ENCODE measurements at places on chromosomes 7 and 10.
A peak's percentile ranks its signal among the peaks of the same experiment; 100 is the strongest.

DNA sequence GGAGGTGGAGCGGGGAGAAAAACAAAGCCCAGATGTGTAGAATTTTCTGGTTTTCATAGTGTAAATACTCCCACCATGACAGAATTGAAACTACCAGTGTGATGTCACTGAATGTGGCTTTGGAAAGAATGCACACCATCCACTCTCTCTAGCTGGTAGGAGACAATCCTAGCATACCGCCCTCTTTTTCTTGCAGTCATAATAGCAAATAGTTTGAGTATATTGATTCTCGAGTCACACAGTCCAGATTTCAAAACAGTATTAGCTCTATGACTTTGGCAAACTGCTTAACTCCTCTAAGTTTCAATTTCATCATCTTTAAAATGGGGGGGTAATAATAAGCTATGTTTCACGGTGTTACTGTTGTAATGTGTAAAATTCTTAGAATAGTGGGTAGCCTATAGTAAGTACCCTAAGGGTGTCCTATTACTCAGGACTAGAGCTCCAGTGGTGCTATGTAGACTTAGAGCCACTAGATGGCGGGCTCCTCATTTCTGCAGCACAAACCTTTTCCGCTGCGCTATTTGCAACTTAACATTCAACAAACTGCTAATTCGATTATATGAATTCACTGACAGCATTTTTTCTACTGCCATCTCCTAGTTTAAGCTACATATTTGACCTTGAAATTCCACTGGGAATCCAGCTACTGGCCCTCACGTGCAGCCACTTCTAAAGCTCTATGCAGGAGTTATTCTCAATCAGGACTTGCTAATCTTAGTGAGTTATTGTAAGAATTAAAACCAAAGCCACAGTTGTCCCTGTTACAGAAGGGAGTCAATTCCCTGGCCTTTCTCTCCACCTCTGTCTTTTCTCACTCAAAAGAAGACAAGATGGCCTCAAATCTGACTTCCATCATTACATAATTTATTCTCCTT, 18.7 kb downstream of the TAS2R40 start:
- DNase-seq = peak; percentile 69

- no peak for DNase-seq
Measured at GRCh38 chr10:74334221-74334620, 183.2 kb downstream of the ADK start.

- no peak for DNase-seq
Measured at GRCh38 chr7:111357691-111358090, 204.6 kb downstream of the IMMP2L start.

GRCh38 chr10:1573981-1574380, 163.3 kb downstream of the ADARB2 start:
- DNase-seq = no peak

- DNase-seq = no peak
Measured at GRCh38 chr10:28266449-28267224, 36.2 kb downstream of the MPP7 start.

DNA sequence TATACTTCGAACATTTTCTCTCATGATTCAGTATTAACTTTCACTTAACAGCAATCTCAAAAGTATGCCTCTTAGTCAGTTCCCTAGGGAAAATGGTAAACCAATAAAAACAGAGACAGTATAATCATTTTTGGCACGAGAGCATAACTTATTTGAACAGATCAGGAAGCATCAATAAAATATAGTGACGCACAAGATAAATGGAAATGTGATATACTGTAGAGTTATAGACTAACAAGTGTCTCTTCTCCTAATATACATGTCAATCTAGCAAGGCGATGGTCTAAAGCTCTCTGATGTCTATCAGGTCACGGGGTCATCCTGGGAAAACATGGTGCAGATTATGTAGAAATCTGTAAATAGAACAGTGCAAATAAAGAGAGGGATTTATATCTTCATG, 131.6 kb downstream of the HGF start:
- no peak for DNase-seq

DNA sequence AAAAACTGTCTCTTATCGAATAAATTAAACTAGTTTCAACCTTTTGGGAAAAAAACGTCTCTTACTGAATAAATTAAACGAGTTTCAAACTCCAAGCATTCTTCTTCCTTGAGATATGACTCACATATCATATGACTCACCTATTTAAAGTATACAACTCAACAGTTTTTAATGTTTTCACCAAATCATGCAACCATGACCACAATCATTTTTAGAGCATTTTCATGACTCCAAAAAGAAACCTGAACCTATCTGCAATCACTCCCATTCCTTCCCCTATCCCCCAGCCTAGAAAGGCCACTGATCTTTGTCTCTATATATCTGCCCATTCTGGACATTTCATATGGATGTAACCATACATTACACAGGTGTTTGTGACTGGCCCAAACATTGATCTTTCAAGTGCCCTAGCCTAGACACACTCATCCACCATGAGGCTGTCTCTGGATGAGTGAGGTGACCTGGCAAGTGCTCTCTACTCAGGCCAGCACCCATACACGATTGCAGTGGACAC, 115.3 kb downstream of the PIP4K2A start:
- no peak for DNase-seq

DNA sequence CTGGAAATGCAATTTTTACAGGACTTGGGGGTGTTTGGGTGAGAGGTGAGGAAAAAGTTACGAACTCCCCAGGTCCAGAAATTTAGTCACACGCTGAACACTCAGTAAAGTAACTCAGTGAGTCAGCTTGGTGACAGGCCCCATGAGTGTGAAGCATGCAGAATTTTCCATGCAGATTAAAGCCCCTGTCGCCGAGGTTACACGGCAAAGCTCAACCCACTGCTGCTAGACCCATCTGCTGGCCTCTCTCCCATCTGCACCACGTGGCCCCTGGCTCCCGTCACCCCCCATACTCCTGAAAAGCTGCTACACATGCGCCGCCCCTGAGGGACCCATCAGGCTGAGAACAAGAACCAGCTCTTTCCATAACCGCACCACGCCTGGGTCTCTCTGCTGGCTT, 7.0 kb upstream of the MMP21 start:
- no peak for DNase-seq

GRCh38 chr7:24384362-24385030, 100.5 kb downstream of the NPY start:
- no peak for DNase-seq

DNA sequence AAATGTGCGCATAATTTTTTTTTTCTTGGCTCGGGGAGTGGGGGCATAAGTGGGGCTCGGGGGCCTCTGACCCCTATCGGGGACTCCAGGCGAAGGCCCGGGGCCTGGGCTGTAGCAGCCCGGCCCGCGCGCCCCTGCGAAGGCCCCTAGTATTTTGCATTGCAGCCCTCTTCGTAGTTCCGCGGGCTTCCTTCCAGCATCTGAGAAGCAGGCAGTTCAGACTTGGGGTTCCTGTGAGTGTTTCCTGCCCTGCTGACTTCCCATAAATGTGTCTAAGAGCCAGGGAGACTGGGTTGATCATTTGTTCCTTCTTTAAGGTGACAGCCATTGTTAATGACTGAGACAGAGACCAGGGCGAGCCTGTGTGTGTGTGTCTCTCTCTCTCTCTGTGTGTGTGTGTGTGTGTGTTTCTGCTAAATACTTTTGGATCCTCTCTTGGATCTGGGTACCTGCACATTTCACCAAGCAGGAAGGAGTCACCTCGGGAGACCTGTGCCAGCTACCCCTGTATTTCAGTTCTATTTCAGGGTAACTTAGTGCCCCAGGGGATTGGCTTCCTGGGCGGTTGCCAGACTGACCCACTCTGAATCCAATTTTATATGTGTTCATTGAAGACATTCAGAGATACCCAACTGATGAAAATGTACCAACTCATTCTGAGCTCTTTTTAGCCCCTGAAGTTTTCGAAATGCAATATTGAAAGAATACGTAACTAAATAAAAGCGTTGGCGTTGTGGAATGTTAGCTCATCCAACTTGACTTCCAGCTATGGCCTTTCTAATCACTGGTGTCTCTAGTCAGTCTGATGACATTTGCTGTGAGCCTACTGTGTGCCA, 805 bp downstream of the MSRB2 start:
- DNase-seq = no peak

DNA sequence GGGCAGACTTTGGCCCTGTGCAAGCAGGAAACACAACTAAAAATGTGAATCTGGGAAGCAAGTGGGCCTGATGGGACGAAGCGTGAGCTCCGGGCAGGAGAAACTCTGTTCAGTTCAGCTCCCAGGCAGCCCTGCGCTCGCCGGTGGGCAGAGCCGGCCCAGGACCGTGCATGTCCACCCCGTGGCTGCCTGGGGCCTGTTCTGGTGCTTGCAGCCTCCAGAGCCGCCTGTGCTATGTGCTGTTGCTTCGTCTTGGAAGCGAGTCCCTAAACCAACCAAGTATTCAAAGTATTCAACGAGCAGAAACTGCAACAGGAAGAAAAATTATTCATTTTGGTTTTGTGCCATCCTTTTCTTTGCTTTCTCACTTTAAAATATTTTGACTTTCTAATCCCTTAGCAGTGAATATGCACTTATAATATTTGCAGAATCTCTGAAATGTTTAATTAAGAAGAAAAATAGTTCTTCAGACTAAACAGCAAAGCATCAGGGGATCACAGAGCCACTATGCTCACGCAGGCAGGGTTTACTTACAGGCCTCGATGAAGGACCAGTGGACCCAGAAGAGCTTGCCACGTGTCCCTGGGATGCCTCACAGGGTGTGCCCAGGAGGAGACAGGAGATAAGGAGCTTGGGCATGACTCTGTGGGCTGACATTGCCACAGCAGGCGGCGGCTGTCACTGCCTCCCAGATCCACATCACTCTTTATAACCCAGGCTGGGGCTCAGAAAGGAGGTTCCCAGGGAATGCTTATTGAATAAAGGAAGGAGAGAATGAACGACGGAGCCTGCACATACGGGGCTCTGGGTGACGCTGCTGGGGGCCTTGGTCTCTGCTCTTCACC, 45.6 kb downstream of the VIPR2 start:
- DNase-seq = no peak

All from anterior cingulate cortex (tissue), 58 donors.